Stimulated activated CD4-positive, alpha-beta T cell treated with anti-CD3 and anti-CD28 coated beads, Interleukin-12 subunit alpha, Interleukin-12 subunit beta, amount 100 ng/mL, for 4 hours (primary cell): ENCODE measurements at places on chromosomes 13 and 19.

- no peak for DNase-seq
Observed at GRCh38 chr13:22665506-22665905, 515.3 kb upstream of the SGCG start.

- no peak for DNase-seq
Observed at GRCh38 chr19:16084067-16084685, 7.9 kb downstream of the TPM4 start.

DNA sequence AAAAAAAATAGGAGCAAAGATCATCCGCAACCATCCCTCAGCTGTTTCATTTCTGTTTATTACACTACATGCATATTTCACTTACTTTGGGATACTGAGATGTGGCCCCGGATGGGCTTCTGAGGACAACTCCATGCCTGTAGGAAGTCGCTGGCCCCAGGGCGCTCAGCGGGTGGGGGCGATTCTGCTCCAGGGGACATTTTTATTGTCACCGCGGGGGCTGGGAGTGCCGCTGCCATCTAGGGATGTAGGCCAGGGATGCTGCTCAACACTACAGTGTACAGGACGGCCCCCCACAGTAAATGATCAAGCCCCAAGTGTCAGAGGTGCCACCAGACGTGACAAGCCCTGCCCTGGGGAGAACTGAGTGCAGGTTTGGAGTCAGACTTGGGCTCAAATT is 6.4 kb upstream of the BST2 start:
- no peak for DNase-seq

GRCh38 chr13:110405597-110406450 is 98.7 kb downstream of the COL4A2 start:
- DNase-seq = no peak

GRCh38 chr13:81133066-81133465 is 792.1 kb upstream of the SPRY2 start:
- no peak for DNase-seq

- no peak for DNase-seq
Observed at GRCh38 chr19:1383017-1383311, 743 bp upstream of the NDUFS7 start.

DNA sequence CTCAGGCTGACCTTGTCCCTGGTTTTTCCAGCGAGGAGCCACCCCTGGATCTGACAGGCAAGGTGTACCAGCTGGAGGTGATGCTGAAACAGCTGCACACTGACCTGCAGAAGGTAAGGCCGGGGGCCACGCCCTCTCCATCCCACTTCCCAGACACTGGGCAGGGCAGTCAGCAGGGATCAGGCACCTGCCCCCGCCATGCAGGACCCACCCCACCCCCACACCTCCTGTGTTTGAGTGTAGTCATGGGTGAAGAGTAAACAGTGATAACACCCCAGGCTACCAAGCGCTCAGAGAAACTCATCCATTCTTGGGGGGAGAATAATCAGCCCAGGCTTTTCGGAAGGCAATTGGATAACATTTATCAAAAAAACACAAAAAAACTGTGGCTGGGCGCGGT is 19.9 kb downstream of the DPF1 start:
- no peak for DNase-seq

GRCh38 chr19:45294291-45295029 is 28.2 kb downstream of the CKM start:
- no peak for DNase-seq

GRCh38 chr19:7973883-7974282 is 30.4 kb upstream of the TIMM44 start:
- no peak for DNase-seq
